ENCODE measurements at places on chromosomes 4 and X.
A peak's percentile ranks its signal among the peaks of the same experiment; 100 is the strongest.

GRCh38 chr4:85557016-85557901 is 82.3 kb downstream of the ARHGAP24 start:
- no peak for DNase-seq

DNA sequence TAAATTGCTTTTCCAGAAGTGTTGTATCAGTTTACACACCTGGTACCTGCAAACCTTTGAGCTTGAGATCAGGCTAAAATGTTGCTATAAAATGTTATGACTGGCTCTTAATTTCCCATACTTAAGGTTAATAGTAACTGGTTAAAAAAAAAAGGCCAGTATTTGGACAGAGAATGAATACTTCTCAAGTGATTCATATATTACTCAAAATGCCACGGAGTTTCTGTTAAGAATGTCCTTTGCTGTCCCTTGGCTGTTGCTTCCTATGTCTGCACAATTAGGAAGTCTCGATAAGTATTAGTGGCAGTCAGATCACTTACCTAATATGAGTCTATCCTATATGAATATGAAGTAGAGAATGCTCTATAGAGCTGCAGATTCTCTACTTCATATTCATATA is 232.2 kb upstream of the IGFBP7 start:
- DNase-seq, result no peak

DNA sequence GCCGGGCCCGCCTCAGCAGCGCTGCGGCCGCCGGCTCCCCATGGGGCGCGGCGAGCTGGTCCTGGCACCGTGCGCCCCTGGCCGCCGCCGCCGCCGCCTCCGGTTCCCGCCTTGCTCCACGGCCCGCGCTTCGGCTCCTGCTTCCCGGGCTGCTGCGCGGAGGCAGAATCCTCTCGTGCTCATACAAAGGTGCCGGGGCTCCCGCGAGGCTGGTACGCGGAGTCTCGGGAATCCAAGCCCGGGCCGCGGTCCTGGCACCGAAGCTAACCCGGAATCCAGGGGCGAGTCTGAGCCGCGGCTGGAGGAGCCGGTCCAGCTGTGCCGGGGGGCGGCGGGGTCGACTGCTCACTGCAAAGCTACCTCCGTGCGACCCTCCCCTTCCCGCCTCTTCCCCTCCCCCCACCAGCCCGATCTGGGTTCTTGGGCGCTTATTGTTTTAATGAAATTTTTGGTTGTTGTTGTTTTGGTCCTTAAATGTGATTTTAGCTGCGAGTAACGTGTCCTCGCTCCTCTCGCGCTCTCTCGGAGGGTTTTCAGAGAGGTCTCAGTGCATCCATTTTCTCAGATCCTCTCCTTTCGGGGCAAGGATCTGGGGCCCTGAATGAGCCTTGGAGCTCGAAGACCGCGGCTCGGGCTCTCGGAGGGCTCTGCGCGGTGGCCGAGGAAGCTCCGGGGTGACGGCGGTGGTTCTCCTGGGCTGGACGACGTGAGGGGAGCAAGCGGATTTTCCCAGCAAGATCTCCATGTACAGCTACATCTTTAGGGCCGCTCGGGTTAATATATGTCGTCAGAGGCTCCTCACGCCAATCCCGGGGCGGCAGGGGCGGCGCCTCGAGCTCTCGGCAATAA is at the start of gene HAND2:
TSS of gene HAND2 (minus strand) at position 753 of the 849 bp plus-strand sequence. CDS start 940 bp downstream, outside the sequence.
- DNase-seq, result no peak

GRCh38 chr4:143585548-143585947 is 72.0 kb downstream of the SMARCA5 start:
- no peak for DNase-seq

- no peak for DNase-seq
Observed at GRCh38 chrX:134570509-134570846, 87.8 kb downstream of the PLAC1 start.

GRCh38 chr4:142701017-142701416 is 145.1 kb downstream of the INPP4B start:
- no peak for DNase-seq

DNA sequence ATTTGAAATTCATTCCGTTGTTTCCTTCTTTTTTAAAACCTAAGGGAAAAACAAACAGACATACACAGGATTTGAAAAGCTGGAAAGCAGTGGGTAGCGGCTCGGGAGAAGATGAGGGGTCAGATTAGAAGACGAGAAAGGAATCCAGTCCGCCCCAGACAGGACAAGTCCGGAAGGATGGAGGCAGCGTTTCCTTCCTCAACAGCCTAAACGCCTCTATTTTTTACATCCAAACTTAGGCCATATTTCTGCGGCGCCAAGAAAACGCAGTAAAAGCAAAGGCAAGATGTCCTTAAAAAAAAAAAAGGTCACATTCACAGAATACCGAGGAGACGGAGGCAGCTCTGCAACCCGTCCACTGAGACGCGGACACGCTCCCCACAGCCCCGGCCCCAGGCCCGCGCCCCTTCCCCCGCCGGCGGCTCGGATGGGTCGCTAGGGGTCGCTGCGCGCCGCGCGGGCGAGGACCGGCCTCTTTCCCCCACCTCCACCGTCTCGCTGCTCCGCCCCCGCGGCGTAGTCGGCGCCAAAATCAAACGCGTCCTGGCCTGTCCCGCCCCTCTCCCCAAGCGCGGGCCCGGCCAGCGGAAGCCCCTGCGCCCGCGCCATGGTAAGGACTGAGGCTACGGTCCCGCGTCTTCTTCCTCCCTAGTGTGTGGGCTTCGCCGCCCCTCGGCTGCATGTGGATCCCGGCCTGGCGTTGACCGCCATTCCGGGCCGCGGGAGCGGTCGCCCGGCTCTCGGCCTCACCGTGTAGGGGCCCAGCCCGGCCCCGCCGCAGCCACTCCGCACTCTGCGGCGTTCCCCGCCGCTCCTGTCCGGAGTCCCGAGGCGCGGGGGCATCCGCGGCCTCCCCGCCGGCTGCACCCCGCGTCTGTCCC is at the start of gene MND1:
TSS of gene MND1 (plus strand) at position 558 of the 881 bp plus-strand sequence. CDS start at position 608, 50 bp downstream.
- DNase-seq, result peak; percentile 80

- no peak for DNase-seq
Observed at GRCh38 chr4:2080429-2081300, 21.5 kb downstream of the NAT8L start.

Measured in stimulated activated CD8-positive, alpha-beta memory T cell treated with anti-CD3 and anti-CD28 coated beads, Interleukin-12 subunit alpha, Interleukin-12 subunit beta, amount 100 ng/mL, for 4 hours (primary cell).